ENCODE measurements at places on chromosomes 12 and 14. TPM values are rescaled to one million over a fixed set of nuclear protein-coding genes. Genes with fewer than 3 reads are reported as not detected.

The TAS2R31 gene
- total RNA-seq: 1.1 TPM

The ADAM20 gene
- 0.12 TPM for total RNA-seq

The RNASE11 gene
- not detected for total RNA-seq

The VAMP1 gene
- 3.1 TPM for total RNA-seq

The LRRC23 gene
- total RNA-seq: 4.9 TPM

The MMP14 gene
- total RNA-seq: 718 TPM

The TNFAIP2 gene
- 32.0 TPM for total RNA-seq

The GALNT8 gene
- not detected for total RNA-seq

The MYF5 gene
- not detected for total RNA-seq

The RDH12 gene
- not detected for total RNA-seq

The SEC23A gene
- 136 TPM for total RNA-seq

The SIX1 gene
- 7.7 TPM for total RNA-seq

The SUSD6 gene
- total RNA-seq: 5.8 TPM

The TMBIM6 gene
- total RNA-seq: 692 TPM

The KRT82 gene
- total RNA-seq: not detected

The POTEG gene
- total RNA-seq: 0.29 TPM

The MDP1 gene
- 23.3 TPM for total RNA-seq
